ENCODE measurements at places on chromosomes 1 and 21. TPM values are rescaled to one million over a fixed set of nuclear protein-coding genes. Genes with fewer than 3 reads are reported as not detected.

DNA sequence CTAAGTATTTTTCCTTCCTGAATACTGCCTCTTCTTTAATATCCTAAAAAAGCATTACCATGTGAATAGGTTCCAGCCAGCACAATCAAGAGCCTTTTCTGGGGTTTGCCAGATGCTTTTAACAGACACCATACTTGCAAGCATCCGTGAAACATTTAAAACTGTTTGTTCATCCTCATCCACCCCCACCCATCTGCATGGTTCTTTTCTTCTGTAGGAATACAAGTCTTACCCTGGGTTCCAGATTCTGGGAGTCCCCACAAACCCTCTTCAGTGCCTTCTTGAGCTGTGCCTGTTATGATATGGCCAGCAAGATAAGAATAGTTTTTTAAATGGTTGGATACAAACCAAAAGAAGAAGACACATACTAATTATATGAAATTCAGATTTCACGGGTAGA is 354.9 kb upstream of the PLXNA2 start:
- no peak for DNase-seq

DNA sequence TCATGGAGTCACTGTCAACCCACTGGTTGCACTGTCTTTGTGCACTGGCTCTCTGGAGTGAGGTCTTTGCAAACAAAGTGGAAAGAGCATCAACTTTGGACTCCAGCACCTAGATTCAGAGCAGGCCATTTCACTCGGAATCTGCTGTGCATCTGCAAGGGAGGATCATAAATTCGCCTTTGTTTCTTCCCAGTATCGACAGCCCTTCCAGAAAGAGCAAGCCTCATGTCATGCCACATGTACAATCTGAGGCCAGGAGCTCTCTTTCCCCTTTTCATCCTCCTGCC is 853 bp upstream of the PCSK9 start:
- DNase-seq = no peak

DNA sequence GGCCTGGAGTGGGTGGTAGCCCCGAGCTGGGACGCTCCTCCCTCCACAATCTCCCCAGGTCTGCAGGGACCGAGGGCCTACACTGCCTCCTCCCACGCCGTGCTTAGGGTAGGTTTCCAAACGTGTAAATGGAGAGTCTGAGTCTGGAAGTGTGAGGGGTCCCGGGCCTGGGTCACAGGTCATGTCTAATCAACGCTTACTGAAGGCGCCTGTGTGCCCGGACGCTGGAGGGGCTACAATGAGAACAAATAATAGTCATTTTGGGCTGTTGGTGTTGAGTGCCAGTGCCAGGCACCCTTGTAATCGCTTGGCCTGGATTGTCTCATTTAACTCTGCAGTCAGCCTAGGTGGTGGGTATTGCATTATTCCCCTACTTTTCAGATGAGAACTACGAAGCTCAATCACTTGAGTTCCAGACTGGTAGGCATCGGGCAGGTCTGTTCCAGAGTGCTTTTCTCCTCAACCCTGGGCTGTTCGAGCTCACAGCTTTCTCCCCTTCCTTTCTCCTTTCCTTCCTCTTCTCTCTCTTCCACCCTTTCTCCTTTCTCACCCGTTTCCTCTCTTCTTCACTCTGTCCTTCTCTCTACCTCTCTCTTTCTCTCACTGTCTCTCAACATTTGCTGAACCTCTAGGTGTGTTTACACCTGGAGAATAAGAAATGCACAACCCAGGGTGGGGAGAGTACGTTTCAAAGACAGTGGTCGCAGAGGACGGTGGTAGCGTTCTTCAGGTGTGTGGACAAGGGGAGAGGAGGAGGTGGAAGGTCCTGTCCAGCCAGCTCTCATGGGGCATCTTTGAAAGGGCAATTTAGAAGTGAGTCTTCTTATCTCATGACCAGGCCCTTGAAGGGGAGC is 883 bp downstream of the SLC66A1 start:
- no peak for DNase-seq

GRCh38 chr1:1023700-1024099 is 3.8 kb downstream of the AGRN start:
- DNase-seq = no peak

SLC44A5 gene
- total RNA-seq = 5.2 TPM

Data from transverse colon (tissue), 4 donors.